ENCODE measurements at places on chromosomes 4 and X.

GRCh38 chr4:168325591-168325990, 7.0 kb upstream of the DDX60 start:
- no peak for DNase-seq

GRCh38 chr4:37483610-37484009, 202.6 kb downstream of the RELL1 start:
- DNase-seq = no peak

- DNase-seq = no peak
Measured at GRCh38 chr4:87566276-87566675, 37.1 kb upstream of the SPARCL1 start.

DNA sequence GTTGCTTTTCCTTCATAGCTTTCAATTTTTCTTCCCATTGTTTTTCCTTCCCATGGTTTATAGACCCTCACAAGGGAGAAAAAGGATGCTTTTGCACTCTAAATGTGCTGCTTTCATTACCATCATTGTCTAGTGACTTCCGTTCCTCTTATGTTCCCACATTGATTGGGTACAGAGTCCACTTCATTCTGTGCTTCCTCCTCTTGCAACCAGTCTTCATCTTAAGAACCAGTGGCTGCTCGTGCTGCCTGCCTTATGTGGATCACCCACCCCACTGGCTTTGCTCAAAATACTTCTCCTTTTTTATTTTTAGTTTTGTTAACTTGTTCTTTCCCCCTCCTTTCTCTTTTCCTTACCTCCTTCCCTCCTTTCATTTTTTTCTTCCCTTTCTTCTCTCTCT, 76.5 kb upstream of the BOD1L1 start:
- DNase-seq = no peak

DNA sequence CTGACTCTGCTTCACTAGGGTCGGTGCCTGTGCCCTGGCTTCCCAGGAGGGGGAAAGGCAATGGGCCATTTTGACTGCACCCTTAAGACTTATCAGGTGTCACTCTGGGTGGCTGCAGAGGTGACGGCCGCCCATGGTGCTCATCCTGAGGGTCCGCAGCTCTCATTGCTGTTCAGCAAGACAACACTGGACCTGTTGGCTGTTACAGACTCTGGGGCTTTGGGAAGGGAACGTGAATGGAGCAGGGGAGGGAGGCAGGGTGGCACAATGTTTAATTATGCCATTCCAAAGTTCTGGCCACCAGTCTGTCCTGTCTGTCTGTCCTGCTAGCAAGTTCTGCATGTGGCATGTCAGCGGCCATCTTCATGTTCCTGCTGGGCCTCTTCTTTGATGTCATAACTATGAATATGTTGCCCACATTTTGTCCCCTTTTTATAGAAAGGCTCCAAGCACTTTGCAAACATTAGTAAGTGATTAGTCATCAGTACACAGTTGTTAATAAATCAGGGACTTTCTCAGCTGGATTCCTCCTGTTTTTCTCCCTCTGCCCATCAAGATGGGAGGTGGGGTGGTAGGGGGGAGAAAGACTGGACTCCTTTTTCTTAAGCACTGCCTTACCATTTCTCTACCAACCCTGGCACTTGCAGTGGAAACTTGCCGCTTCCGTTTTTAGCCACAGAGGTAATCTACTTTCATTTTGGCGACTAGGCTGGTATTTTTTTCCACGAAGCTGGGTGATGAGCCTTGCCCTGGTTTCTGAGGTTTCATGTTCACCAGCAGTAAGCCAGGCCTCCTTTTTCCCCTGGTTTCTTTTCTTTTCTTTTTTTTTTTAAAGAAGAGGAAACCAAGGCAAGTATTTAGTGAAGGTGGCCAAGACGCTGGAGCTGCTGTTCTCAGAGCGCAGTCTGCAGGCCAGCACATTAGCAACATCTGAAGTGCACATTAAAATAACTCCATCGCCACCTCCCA, 88.6 kb upstream of the TRIM2 start:
- no peak for DNase-seq

GRCh38 chr4:107094332-107094731, 58.2 kb upstream of the DKK2 start:
- no peak for DNase-seq

- DNase-seq = no peak
Measured at GRCh38 chr4:52015366-52015765, 4.8 kb downstream of the LRRC66 start.

- DNase-seq = no peak
Measured at GRCh38 chr4:157141976-157142375, 66.0 kb downstream of the GLRB start.

GRCh38 chr4:55351824-55352223, 5.8 kb downstream of the SRD5A3 start:
- no peak for DNase-seq

- no peak for DNase-seq
Measured at GRCh38 chr4:152039023-152039481, 278.2 kb upstream of the GATB start.

DNA sequence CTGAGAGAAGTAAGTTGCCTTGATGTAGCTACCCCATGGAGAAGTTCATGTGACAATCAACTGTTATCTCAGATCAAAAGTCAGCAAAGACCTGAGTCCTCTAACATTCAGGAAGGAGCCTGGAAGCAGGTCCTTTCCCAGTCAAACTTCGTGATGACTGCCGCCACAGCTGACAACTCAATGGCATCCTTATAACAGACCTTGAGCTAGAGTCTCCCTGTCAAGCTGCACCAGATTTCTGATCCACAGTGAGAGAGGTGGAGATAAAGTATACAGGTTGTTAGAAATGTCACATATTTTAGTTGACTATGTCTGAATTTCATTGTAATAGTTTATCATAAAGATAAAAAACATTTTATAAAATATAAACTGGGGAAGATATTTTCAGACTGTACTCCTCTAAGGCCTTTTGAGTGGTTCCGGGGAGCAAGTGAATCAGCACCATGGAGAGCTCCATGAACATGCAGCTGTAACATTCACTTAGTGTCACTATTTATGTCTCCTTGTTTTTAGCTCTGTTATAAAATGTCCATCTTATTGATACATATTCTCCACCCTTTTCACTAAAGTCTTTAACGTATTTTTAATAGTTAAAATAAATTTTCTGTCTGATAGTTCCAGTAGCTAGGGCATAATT, 1653.5 kb upstream of the AGA start:
- no peak for DNase-seq

DNA sequence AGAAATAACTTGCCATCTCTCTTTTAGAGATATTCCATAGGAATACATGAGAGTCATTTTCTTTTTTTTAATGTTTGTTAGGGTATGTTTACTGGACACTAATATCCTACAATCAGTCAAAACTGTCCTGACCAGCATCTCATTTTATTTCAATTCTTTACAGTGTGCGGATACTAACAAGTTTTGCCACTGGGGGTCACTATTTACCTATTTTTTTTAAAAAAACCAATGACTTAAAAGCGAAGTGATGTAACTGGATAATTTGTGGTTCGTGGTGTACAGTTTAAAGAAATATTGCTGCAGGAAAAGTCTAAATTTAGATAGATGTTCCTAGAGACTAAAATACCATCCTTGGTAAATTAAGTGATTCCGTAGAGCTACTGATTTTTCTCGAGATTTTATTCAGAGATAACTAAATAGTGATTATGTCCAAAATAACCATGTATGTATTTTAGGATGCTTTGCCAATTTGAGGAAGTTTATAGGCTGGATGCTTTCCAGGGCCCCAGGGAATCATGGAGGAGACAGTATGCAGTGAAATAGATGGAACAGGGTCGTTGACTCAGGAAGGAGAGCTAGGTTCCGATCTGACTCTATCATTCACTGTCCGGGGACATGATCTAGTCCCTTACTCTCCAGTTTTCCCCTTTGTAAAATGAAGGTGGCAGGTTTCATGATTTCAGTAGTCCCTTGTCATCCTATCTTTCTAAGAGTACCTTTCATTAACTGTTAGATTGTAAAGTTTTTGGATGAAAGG, 34.0 kb upstream of the GNPDA2 start:
- DNase-seq = no peak

DNA sequence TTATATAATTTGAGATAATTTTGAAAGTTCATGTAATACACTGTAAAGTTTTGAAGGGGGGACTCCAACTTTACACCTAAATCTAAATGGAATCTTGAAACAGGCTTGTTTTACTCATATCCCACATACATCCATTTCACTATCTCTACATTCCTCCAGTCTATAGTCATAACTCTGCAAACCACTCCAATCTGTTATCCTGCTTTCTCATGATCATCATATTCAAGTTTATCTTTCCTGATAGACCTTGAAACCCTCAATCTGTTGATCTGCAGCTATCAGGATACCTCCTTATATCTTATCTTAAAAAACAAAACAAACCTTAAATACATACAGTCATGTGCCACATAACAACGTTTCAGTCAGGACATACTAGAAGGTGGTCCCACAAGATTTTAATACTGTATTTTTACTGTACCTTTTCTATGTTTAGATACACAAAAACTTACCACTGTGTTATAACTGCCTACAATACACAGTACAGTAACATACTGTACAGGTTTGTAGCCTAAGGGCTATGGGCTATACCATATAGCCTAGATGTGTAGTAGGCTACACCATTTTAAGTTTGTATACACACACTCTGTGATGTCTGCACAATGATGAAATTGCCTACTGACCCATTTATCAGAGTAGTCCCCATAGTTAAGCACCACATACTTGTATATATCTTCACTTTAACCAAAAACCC, 14.0 kb downstream of the CHIC2 start:
- no peak for DNase-seq

GRCh38 chr4:106868381-106869035, 167.6 kb downstream of the DKK2 start:
- DNase-seq = no peak

- no peak for DNase-seq
Measured at GRCh38 chr4:60266505-60266904, 933.6 kb upstream of the ADGRL3 start.

DNA sequence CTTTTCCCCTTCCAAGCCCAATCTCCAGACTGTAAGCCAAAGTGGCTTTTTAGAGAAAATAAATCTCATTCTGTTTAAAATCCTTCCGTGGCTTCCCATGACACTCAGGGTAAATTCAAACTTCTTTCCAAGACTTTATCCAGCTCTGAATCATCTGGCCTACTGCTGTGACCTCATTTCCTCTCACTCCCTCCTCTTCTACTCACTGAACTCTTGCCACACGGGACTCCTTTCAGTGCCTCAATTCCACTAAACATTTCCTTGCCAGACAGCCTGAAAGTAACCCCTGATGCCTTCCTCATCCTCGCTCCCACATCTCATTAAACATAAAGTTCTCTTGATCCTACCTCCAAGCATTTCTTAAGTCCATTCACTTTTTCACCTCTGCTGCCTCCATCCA, 27.8 kb upstream of the RNF128 start:
- no peak for DNase-seq

GRCh38 chr4:95510877-95511276, 37.9 kb downstream of the UNC5C start:
- DNase-seq = no peak

- no peak for DNase-seq
Measured at GRCh38 chr4:13704761-13705160, 77.2 kb upstream of the BOD1L1 start.

GRCh38 chrX:17370191-17370590, 4.8 kb upstream of the NHS start:
- DNase-seq = no peak

- DNase-seq = no peak
Measured at GRCh38 chrX:49042581-49043219, 457 bp downstream of the TFE3 start.

- no peak for DNase-seq
Measured at GRCh38 chr4:183554878-183555585, 50.2 kb downstream of the ING2 start.

GRCh38 chr4:182600093-182600492, 317.1 kb downstream of the DCTD start:
- no peak for DNase-seq

GRCh38 chr4:8319731-8320385, 50.3 kb downstream of the HTRA3 start:
- no peak for DNase-seq

- DNase-seq = no peak
Measured at GRCh38 chrX:39759526-39760224, 338.1 kb downstream of the BCOR start.

DNA sequence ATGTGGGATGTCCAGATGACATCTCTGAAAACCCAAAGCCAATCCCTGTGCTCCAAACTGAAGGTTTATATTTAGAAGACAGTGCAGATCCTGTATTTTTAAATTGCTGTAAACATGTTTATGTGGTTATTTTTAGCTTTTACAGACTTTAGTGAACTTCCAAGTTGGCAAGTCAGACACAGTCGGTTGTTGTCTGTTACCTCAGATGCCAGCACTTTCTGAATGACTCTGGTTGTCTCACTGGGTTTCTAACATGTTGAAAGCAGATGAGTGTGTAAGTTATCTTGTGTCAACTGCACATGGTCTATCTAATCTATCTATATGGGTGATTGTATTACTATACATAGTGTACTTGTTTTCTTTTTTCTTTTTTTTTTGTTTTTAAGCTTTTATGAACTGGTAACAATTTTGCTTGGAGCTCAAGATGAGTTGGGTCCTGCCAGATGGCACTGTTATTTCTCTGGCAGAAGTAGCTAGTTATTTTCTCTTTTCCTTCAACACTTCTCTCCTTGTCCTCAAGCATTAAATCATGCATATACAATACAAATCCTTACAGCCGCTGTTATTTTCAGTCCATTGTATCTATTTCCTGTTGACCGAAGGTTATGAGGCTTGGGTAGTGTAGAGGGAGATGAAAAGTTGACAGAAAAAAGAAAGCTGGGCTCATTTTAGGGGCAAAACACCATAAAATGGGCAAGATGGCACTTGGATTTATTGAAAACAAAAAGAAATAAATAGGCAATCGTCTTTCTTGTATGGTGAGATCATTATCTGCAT, 66.3 kb downstream of the GAB1 start:
- DNase-seq = no peak

GRCh38 chr4:1015179-1015578, 3.8 kb downstream of the FGFRL1 start:
- no peak for DNase-seq

- DNase-seq = no peak
Measured at GRCh38 chrX:5307416-5307815, 921.3 kb downstream of the NLGN4X start.

- no peak for DNase-seq
Measured at GRCh38 chr4:110632506-110633357, 9.9 kb upstream of the PITX2 start.
